ENCODE measurements at places on chromosomes 1 and 21.
A peak's percentile ranks its signal among the peaks of the same experiment; 100 is the strongest.

- DNase-seq = peak; percentile 58
Observed at GRCh38 chr1:2546515-2547209, 9.5 kb upstream of the TNFRSF14 start.

DNA sequence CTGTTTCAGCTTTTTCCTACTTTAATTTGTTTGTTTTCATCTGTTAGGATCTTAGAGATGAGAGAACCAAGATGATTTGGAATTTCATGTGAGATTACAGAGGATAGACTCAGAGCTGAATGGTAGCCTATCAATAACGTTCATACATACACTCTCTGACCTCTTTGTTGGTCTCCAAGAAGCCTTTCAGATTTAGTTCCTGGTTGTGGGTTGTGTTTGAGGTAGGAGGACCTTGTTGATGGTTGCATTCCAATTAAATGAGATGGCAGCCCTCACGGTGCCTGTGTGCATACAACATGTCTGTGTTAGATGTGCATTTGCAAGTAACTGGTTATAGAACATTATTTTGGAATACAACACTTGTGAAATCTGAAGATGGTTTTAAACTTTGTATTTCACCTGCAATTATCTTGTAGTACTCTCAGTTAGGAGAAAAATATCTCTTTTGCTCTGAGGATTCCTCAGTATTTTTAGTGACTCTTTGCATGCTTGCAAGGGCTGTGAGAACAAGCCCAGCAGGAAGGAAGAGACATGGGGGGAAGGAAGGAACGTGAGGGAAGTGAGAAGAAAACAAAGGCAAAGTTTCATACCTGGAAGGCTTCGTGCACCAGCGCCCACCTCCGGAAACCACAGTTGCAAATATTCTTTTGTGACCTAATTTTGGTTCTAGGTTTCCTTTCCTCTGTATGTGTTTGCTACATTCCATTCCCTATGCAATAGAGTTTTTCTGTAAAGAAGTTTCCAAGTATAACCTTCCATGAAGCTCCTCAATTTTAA lies 291.8 kb downstream of the DISC1 start:
- DNase-seq = no peak

GRCh38 chr1:44270686-44271628 lies 57.7 kb downstream of the DMAP1 start:
- DNase-seq = no peak

- no peak for DNase-seq
Observed at GRCh38 chr1:2098839-2099785, 48.9 kb downstream of the PRKCZ start.

- no peak for DNase-seq
Observed at GRCh38 chr21:38489729-38490128, 8.5 kb downstream of the ERG start.

GRCh38 chr1:227304665-227305064 lies 13.6 kb downstream of the CDC42BPA start:
- no peak for DNase-seq

DNA sequence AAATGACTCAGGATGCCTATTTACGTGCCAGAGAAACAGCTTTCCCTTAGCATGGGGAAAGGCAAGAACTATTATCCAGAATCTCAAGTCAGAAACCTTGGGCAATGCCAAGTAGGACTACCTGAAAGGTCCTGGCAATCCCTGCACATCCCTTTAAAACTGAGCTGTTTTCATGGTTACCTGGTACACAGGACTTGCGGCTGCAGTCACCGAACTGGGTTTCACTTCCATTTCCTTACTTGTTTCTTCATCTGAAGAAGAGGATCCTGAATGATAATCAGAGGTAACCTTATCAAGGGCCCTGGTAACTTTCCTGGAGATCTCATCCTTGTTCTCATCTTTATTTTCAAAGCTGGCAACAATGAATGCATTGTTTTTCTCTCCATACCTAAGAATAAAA lies 14.3 kb downstream of the BTG3 start:
- no peak for DNase-seq

GRCh38 chr1:162391790-162392563 lies 10.4 kb downstream of the C1orf226 start:
- no peak for DNase-seq

GRCh38 chr1:104905322-104905721 lies 1155.6 kb downstream of the AMY1C start:
- DNase-seq = no peak

Data from stimulated activated CD4-positive, alpha-beta T cell treated with anti-CD3 and anti-CD28 coated beads, Interleukin-1b, Interleukin-23, amount 100 ng/mL, for 1 hour (primary cell).